ENCODE measurements at places on chromosomes 12 and 14.

GRCh38 chr14:55946231-55946630 lies 172.0 kb upstream of the PELI2 start:
- DNase-seq: no peak

DNA sequence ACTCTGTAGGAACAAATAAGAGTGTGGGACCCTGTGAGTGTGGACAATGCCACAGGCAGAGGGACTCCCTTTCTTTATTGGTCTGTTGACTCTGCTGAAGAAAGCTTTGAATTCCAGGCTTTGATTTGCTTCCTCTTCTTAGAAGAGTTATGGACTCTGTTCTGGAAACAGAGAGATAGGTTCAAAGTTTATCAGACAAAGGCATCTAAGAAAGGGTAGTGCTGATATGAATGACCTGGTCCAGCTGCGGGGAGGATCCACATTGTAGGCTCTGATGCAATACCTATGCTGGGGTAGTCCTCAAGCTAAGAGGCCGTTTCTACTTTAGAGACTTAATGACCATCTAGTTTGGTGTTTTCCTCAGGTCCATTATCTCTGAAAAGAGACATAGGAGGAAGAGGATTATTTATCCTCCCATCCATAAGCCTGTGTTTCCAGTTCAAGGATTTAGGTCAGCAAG lies 10.7 kb upstream of the IKZF4 start:
- no peak for DNase-seq

- no peak for DNase-seq
Observed at GRCh38 chr12:68699486-68699885, 12.7 kb downstream of the NUP107 start.

- DNase-seq: no peak
Observed at GRCh38 chr12:28024231-28024995, 51.9 kb upstream of the PTHLH start.

DNA sequence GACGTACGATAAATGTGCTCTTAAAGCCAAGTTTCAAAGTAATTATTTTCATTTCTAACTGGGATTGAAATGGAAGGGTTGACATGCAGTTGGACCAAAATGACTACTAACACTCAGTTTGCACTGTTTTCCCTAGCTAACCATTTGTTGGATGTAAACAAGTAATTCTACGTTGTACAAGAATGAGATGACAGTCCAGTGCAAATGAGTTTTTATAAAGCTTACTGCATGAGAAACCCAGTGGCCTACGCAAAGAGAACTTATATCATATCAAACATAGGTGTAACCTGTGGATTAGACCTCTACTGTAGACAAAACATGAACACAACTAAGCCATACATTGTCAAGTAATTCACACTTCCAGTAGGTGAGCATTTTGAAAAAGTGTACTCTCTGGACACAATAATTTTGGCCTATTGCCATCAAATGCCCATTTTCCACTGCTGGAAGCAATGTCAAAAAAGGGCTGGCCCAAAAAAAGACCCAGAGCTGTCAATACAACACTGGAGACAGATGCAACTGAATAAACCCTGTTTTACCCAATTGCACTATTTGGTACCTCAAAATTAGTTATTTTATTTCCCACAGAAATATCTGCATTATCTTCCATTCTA lies 12.8 kb downstream of the SLC38A2 start:
- DNase-seq: no peak

- DNase-seq: no peak
Observed at GRCh38 chr14:75879031-75879430, 102.8 kb downstream of the TGFB3 start.

- no peak for DNase-seq
Observed at GRCh38 chr14:69750495-69750894, 16.4 kb upstream of the SRSF5 start.

DNA sequence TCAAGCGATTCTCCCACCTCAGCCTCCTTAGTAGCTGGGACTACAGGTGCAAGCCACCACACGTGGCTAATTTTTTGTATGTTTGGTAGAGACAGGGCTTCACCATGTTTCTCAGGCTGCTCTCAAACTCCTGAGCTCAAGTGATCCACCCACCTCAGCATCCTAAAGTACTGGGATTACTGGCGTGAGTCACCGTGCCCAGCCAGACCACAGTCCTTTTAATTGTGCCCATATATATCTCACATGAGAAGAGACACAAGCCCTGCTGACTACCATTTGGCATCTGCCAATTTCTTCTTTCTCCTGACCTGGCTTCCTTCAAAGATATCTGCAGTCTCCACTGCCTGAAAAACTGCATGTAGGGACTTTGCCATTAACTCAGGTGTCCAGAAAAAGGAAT lies 142.5 kb downstream of the DPY19L2 start:
- DNase-seq: no peak

DNA sequence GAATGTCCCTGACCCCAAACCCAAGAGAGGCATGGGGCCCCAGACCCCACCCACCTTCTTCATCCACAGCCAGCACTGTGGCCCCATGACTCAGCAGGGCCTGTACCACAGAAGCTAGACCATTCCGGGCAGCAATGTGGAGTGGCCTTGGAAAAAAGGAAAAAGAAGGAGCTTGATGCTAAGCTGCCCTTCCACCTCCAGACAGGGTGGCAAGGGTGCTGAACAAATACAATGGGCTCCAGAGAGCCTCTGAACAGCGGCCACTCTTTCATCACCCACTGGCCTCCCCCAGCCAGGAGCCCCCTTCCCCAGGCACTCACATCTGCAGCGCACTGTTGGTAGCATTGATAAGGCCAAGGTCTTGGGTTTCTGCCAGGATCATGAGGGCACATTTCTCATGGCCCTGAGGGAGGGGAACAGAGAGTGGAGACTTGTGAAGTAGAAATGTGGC lies 13.9 kb downstream of the SLC39A5 start:
- DNase-seq: no peak

DNA sequence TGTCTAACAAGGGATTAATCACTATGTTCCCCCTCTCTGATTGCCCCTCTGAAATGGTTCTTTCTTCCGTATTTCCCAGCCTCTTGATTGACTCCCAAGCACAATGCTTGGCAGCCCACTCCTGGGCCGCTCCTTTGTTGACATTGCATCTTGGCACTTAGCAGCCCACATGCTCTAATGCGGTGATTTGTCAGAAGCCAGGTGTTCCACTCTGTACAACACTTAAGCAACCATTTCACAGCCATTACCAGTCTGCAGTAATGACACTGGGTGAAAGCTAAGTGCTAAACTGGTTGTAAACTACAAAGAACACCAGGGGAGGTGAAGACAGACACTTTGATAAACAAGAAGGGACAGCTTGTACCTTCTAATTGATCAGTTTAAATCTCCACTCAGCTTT lies 353.5 kb downstream of the TMEM132D start:
- DNase-seq: peak; percentile 96

GRCh38 chr12:105474672-105475071 lies 144.2 kb downstream of the C12orf75 start:
- DNase-seq: no peak

GRCh38 chr12:68587448-68587873 lies 23.2 kb upstream of the RAP1B start:
- DNase-seq: no peak

DNA sequence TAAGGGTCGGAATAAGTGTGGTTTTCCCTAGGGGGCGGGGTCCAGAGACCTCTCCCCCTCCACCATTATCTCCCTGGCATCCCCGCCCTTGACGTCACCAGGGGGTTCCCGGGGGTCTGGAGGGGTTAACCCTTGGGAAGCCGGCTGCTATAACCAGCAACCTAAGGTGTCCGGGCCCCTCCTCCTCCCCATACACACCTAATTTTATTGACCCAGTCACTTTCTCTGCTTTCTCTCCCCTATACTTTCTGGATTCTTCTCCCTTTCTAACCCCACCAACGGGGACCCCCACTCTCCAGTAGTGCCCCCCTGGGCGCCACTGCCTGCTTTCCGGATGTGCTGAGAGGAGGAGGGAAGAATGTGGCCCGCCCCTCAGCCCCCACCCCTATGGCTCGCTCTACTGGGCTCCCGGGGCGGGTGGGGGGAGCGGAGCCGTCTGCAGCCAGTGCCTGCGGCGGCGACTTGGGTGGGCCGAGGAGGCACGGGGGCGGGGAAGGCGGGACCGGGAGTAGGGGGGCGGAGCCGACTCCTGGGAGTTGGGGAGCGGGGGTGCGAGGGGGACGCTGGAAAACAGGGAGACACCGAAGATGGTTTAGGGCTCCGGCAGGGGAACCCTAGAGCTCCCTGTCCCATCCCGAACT lies 1.8 kb downstream of the GLI1 start:
- DNase-seq: no peak

DNA sequence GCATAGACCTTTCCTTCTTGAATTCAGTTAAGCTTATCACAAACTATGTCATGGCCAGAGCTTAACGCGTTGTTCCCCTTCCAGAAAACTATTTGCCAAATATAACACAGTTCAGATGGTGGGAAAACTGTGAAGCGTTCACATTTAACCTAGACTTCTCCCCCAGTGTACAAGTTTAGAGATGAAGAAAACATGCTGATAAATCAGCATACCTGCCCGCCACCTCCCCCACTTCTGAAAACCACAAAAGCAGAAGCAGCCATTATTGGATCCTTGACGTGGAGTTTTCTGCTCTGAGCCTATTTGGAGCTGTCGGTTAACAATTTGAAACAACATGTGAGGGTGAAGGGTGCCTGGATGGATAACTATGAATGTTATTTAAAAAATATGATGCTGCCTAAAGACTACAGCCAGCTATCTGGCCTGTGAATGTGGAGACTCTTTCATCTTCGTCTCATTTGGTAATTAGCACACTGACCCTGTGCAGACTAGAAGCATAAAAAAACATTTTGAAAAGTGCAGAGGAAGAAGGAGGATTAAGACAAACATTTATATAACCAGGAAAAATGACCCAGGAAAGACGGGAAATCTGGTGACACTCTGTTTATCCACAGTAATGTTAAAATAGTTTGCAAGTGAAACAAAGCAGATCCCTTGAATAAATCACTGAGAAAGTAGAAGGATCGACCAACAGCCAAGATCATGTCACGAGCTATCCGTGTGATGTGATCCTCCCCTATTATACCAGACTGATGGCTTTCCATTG lies 408.2 kb downstream of the AEBP2 start:
- no peak for DNase-seq

DNA sequence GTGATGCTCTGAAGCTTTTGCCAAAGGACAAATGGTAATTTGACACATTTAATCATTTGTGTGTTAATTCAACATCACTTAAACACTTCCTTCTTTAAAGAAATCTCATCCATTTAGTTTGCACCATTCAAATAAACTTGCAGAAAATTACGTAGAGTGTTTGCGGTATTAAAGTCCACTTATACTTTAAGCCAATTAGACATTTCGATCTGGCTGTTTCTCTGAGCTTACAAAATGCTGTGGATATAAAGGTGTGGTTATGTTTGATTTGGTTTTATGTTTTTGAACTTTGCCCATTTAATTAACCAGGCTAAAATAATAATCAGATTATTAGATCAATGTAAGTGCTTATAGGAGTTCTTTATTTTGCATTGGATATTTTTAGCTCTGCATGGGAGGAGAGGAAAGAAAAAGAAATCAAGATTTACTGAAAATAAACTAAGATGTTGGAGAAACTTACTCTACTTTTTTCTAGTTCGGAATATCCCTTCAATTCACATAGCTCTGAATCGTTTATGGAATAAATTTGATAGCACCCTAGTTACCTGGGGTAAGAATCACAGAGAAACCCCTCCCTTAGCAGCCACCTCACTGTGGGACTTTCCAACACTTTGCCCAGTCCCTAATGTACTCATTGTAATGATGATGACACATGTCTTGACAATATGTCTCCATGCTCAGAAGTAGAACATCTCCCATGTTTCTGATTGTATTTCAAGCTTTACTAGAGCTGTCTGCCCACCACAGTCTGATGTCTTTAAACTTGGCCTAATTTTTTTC lies 268.0 kb downstream of the BTG1 start:
- no peak for DNase-seq

GRCh38 chr14:88064841-88065240 lies 59.9 kb downstream of the GPR65 start:
- no peak for DNase-seq
